Stimulated activated CD4-positive, alpha-beta T cell treated with anti-CD3 and anti-CD28 coated beads, Interleukin-4, amount 100 ng/mL, for 1 hour (primary cell): ENCODE measurements at places on chromosomes 4 and X.

GRCh38 chr4:13918110-13918509 is 290.6 kb upstream of the BOD1L1 start:
- DNase-seq, result no peak

DNA sequence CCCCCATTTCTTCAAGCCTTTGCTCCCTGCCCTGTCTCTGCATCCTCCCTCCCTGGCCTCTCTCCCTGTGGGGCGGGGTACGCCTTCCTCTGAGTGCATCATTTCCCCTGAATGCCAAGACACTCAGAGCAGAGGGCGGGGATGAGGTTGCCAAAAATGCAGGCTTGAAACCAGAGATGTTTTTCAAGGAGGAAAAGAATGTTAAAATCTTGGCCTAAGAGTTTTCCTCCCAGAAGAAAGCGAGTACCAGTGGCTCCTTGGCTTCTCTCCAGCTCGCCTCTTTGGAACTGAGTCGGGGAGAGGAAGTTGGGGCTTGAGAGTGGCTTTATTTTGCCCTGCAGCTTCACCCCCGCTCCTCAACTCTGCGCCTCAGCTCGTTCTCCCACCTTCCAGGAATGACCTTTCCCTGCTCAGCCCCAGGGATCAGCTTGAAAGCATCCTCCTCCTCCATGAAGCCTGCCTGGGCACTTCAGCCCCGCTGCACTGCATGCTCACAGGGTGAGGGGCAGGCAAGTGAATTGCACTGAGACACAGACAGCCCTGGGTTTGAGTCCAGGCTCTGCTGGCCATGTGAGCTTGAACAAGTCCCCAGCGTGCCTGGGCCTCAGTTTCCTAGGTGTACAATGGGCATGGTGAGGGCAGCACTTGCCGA is 57.5 kb upstream of the SORCS2 start:
- DNase-seq, result no peak

DNA sequence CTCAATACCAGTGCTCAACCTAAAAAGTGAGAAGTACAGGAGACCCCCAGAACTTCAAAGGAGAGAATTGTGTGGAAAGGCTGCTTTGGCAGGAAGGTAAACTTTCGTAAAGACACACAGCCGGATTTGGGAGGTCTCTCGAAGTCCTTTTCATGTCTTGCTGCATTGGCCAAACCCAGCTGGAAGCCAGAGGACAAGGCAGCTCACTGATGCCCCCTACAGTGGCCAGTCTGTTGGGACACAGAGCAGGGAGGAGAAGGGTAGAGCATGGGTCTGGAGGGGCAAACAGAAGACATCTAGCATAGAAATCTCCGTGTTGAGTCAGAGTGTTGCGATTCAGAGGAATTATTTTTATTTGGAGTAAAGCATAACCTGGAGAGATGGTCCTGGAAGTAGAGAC is 198.9 kb downstream of the ANK2 start:
- no peak for DNase-seq

- no peak for DNase-seq
Measured at GRCh38 chr4:22348410-22348809, 167.5 kb downstream of the ADGRA3 start.

GRCh38 chr4:38223782-38224236 is 263.6 kb downstream of the PTTG2 start:
- DNase-seq, result no peak
